NCI-H460 (cell line): ENCODE measurements at places on chromosomes 7 and 10. TPM values are rescaled to one million over a fixed set of nuclear protein-coding genes. Genes with fewer than 3 reads are reported as not detected.

GFRA1 gene
- 0.69 and 0.92 TPM in 2 replicates for total RNA-seq

LIPK gene
- not detected in 2 replicates for total RNA-seq

ASB15 gene
- total RNA-seq: not detected in 2 replicates

AGAP9 gene
- 3.6 and 6.1 TPM in 2 replicates for total RNA-seq

SGCE gene
- 7.8 and 9.5 TPM in 2 replicates for total RNA-seq

BTAF1 gene
- 43.2 and 52.8 TPM in 2 replicates for total RNA-seq

NEUROD6 gene
- total RNA-seq: not detected in 2 replicates

GRCh38 chr7:44155191-44156185, 14.4 kb upstream of the MYL7 start:
- DNase-seq: no peak

- DNase-seq: no peak
Observed at GRCh38 chr7:116331020-116331419, 120.7 kb downstream of the TES start.

DNA sequence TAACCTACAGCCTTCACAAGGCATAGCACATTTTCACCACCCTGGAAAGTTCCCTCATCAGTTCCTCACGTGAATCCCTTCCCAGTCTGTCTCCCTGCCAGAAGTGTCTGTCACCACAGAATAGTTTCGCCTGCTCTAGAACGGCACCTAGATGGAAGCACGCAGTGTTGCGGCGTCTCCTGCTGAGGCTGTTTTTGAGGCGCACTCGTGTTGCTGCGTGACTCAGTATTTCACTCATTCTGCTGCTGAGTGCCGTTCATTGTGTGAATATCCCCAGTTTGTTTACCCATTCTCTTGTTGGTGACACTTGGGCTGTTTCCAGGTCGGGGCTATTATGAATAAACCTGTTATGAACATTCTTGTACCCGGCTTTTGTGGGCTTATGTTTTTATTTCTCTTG, 12.8 kb downstream of the NOS3 start:
- no peak for DNase-seq

DNA sequence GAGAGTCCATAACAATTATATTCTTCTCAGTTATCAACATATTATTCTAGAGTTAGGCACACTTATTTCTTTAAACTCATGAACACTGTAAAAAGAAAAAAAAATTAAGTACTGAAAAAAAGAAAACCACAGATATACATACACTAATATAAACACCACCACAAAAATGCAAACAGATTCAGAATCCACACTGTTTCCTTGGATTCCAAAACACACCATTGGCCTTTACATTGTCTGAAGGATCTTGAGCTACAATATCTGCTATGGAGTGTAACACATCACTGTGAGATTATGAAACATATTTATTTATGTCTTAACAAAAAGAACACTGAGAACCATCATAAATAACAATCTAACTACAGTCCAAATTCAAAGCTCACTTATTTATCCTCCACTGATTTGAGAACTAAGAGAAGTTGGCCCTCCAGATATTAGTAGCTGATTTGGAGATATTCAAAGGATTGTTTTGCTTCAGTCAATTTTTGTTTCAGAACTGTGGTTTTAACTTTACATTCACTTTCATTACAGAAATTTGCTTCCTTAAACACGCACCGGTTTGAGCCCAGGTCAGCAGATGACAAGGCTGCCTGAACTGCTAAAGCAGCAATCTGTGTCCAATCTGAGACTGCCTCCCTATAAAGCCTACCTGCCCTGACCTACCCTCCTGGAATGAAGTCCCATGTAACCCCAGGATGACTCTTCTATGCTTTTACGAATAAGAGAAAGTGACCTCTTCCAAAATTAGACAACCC, 47.0 kb upstream of the CDK1 start:
- DNase-seq: no peak

GRCh38 chr7:5780801-5781496, 514 bp downstream of the RNF216 start:
- DNase-seq: no peak

DNA sequence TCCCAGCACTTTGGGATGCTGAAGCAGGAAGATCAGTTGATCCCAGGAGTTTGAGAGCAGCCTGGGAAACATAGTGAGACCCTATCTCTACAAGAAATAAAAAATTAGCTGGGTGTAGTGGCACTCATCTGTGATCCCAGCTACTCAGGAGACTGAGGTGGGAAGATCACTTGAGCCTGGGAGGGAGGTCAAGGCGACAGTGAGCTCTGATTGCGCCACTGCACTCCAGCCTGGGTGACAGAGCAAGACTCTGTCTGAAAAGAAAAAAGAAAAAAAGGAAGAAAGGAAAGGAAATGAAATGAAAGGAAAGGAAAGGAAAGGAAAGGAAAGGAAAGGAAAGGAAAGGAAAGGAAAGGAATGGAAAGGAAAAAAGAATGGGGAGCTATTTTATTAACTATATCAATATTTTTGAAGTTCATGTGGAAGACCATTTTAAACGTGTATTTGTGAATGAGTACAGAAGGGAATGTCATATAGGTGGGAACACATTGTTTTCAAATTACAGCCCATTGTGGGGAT, 7.1 kb upstream of the IFIT2 start:
- no peak for DNase-seq

DNA sequence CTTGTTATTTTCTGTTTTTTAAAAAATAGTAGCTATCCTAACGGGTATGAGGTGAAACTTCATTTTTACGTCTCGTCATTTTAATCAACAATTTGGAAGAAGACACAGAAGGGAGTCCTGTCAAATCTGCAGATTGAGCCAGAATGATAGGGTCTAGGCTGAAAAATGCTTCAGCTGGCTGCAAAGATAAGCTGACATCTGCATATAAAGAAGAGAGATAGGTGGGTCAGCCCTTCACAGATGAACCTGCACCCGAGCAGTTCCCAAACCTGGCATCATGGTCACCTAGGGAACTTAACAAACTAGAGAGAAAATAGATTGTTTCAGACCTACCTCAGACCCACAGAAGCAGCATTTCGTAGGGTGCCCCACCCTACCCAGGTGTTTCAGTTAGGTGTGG, 35.2 kb upstream of the BMPR1A start:
- no peak for DNase-seq

- DNase-seq: no peak
Observed at GRCh38 chr7:72326365-72326764, 85.8 kb downstream of the CALN1 start.

- DNase-seq: no peak
Observed at GRCh38 chr10:113982769-113983168, 60.9 kb upstream of the ADRB1 start.

DNA sequence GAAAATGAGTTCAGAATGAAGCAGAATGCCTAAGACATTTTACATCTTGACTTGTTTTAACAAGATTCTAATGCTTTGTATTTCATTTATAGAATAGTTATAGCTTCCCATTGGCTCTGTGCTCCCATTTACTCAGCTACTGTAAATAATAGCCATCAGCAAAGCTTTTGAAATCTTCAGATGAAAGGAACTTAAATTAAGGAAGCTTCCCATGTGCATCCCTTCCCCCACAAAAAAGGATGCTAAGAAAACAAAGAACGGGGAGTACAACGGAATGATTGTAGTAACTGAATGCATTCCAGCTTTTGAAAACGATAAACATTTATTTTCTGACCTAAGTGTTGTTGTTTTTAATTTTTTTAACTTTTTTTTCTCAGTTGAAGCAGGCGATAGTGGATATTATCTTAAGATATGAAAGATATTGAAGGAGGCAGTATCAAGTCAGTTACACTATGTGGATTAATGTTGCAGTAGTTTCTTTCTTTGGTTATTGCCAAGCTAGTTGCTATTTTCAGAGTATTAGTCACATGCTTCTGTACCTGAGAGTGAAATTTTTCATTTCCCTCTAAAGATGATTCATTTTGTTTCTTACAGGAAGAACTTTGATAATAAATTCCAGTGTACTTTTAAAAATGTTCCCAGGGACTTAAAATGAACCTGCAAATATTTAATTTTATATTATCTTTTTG, 129.2 kb downstream of the KCND2 start:
- no peak for DNase-seq

DNA sequence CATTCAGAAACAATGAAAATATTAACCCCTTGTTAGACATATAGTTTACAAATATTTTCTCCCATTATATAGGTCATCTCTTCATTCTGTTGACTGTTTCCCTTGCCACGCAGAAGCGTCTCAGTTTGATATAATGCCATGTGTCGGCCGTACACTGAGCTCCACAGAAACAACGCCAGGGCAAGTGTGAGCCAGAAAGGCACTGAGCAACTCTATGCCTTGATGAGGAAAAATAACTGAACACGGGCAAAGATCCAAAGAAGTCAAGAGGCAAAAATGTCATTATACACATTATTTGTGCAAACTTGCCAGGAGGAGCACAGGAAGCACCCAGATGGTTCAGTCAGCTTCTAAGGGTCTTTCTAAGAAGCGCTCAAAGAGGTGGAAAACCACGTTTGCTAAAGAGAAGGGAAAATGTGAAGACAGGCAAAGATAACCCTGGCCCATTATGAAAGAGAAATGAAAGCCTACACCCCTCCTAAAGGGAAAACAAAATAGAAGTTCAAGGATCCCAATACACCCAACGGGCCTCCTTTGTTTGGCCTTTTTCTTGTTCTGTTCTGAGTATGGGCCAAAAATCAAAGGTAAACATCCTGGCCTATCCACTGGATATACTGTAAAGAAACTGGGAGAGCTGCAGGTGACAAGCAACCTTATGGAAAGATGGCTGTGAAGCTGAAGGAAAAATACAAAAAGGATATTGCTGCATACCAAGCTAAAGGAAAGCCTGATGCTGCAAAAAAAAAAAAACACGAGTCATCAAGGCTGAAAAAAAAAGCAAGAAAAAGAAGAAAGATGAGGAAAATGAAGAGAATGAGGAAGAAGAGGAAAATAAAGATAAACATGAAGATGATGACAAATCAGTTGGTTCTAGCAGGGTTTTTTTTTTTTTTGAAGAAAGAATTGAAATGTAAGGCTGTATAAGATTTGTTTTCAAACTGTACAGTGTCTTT, 15.5 kb downstream of the ARHGAP12 start:
- DNase-seq: no peak
